Amniotic stem cell (primary cell): ENCODE measurements at places on chromosomes 12 and 14.

DNA sequence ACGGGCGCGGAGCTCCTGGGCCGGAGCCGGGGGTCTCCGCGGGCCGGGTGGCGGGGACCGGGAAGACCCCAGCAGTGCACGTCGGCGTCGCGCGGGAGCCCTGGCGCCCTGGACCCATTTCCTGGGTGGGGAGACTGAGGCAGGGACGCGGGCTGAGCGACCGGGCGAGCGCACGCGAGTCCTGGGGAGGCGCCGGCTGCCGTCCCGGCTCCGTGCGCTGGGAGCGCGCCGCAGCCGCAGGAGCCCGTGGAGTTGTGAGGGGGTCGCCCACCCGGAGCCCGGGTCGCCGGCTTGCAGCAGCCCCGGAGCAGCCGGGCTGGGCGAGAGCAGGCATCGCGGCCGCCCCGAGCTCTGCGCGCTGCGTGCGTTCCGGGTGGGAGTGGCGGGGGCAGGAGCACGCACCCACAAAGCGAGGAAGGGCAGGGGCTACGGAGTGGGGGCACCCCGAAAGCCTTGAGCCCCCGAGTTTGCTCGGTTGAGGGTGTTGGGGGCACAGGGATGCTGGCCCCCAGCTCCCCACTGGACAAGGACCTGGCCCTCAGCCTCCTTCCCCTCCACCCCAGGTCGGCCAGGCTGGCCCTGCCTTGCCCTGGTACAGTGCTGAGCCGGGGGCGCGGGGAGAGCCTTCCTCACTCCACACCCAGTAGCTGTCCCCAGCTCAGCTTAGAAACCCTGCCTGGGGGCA lies 620 bp downstream of the MMP17 start:
- DNase-seq = no peak

GRCh38 chr14:81269100-81269978 lies 48.6 kb upstream of the GTF2A1 start:
- no peak for DNase-seq

GRCh38 chr12:116284396-116284795 lies 6.9 kb upstream of the MED13L start:
- DNase-seq = no peak

- DNase-seq = no peak
Observed at GRCh38 chr14:23800811-23801210, 152.8 kb upstream of the DHRS4 start.

DNA sequence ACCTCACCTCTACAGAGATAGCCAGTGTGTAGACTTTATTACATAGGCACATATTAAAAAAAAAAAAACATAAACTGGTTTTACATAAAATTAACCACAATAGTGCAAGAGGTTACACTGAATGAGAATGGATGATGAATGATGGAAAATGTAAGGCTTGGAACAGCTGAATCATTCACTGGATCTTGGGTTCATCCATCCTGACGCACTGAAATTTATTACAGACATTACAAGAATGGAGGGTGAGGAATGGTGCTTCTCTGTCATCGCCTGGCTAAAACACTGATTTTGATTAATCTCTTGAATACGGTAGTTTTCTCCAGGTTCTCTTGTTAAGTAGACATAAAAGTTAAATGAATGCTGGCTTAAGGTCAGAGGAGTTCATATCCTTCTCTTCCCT lies 40.0 kb upstream of the GTF2A1 start:
- no peak for DNase-seq

GRCh38 chr12:116879509-116880212 lies 1.6 kb downstream of the HRK start:
- no peak for DNase-seq

GRCh38 chr12:52313461-52313860 lies 7.7 kb downstream of the KRT83 start:
- no peak for DNase-seq

GRCh38 chr14:102939820-102940561 lies 17.5 kb downstream of the AMN start:
- no peak for DNase-seq

DNA sequence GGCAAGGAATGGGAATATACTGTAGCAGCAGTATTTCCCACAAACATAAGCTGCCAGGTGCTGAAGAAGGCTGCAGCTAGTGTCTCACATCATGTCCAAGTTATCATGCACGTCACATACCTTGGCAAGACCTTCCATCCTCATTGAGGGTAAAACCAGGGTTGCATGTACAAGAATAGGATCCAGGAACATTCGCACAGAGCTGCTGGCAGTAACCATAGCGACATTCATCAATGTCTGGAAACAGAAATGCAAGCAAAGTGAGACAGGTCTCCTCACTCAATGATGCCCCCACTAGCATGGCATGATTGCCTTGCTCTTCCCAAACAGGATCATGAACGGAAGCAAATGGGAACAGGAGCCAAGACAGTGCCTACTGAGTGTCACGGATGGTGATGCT lies 23.8 kb upstream of the TC2N start:
- no peak for DNase-seq

DNA sequence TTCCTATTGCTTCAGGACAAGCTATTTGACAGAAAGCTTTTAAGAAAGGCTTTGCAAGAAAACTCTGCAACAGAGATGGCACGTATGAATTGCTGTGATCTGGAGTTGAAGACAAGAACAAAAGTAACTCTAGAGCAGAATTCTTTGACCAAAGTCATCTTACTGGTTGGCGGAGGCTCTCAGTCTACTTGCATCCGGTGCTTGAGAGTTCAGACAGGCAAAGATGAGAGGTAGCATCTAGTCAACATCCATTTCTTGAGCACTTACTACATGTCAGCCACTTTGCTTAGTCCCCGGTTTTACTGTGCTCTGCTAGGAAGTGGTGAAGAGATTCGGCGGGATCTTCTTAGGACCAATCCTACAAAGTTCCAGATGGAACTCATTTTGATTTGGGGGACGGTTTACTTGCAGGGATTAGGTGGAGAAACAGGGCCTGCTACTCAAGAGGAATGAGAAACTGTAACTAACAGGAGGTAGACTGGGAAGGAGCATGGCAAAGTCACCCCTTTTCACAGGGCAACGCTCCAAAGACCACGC lies 404 bp upstream of the CCDC91 start:
- no peak for DNase-seq

GRCh38 chr12:105574056-105574715 lies 243.7 kb downstream of the C12orf75 start:
- no peak for DNase-seq

DNA sequence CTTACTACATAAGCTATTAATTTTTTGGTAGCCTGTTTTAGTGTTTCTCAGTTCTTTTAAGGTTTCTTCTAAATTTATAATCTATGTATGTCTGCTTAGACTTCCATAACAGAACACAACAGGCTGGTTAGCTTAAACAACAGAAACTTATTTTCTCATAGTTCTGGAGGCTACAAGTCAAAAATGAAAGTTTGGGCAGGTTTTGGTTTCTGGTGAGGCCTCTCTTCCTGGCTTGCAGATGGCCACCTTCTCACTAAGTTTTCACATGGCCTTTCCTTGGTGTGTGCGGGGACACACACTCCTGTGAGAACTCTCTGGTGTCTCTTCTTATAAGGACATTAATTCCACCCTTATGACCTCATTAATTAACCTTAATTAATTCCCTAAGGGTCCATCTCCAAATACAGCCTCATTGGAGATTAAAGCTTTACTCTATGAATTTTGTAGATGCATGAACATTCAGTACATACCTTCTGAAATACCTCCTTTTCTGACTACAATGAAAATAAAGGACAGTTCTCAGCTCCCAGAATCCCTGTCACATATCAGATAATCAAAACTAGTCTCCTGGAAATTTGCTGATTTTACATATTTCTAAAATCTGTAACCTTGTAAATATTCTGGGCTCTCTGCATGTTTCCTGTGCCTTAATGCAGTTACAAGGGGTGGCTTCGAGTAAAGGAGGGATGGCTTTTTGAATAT lies 23.2 kb upstream of the BMAL2 start:
- DNase-seq = no peak

DNA sequence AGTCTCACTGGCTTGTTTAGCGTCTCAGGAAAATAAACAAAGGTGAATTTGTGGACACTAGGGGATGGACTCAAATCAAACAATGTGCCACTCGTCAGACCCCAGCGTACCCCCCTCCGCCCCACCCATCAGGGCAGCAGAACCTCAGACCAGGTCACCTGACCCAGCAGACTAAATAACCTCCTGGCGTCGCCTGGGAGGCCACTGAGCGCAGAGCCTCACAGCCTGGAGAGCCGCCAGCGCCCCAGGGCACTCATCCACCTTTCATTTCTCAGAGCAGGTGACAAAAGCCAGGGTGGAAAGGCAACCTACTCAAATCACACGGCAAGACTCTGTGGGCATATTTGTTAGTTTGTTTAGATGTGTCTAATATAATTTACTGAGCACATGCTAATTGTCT lies 100.9 kb downstream of the DICER1 start:
- no peak for DNase-seq

- peak; percentile 67 for DNase-seq
Observed at GRCh38 chr12:128076188-128076587, 190.8 kb upstream of the TMEM132C start.

DNA sequence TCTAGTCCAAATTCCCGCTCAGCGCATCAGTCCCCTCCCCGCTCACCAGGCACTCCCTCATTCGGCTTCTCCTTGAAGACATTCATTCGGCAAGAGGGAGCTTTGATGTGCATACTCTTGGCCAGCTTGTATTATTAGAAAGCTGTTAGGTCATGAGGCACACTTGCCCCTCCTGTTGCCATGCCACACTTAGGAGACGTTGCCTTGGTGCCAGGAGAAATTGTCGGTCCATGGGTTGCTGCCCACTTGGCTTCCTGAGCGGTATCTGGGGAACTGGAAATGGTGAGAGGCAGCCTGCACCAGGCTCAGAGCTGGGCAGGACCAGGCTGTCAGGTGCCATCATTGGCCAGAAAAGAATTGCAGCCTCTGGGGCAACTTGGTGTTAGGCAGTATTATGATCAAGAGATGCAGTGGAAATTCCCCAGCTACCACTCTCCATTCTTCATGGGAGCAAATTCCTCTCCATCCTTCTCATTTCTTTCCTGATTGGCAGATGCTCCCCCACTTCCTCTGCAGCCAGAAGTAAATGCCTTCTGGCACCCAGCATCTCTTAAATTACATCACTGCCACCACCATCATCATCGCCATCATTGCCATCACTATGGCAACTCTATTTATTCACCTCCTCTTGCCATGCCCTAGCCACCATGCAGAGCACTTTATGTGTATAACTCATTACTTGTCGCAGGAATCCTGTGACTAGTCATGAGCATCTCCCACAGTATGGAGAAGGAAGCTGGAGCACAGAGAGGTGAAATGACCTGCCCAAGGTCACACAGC lies 12.4 kb downstream of the CABP1 start:
- no peak for DNase-seq

GRCh38 chr12:55933799-55934742 lies 3.1 kb downstream of the DGKA start:
- no peak for DNase-seq

DNA sequence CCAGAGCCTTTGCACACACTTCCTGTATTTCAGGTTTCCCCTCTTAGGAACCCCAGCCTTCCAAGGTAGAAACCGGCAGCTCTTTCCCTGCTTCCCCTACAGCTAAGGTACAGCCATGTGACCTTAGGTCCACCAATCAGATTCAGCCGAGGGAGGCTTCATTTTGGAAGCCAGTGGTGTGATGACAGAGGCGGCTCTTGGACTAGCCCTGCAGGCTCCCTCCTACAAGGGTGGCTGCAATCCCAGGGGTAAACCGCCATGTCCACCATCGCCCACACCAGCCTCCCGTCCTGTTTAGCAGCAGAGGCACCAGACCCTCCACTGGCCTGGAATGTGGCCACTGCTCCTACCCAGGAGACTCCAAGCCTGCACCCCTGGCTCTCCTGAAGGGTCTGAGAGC lies 65.6 kb downstream of the SERPINA3 start:
- DNase-seq = no peak

DNA sequence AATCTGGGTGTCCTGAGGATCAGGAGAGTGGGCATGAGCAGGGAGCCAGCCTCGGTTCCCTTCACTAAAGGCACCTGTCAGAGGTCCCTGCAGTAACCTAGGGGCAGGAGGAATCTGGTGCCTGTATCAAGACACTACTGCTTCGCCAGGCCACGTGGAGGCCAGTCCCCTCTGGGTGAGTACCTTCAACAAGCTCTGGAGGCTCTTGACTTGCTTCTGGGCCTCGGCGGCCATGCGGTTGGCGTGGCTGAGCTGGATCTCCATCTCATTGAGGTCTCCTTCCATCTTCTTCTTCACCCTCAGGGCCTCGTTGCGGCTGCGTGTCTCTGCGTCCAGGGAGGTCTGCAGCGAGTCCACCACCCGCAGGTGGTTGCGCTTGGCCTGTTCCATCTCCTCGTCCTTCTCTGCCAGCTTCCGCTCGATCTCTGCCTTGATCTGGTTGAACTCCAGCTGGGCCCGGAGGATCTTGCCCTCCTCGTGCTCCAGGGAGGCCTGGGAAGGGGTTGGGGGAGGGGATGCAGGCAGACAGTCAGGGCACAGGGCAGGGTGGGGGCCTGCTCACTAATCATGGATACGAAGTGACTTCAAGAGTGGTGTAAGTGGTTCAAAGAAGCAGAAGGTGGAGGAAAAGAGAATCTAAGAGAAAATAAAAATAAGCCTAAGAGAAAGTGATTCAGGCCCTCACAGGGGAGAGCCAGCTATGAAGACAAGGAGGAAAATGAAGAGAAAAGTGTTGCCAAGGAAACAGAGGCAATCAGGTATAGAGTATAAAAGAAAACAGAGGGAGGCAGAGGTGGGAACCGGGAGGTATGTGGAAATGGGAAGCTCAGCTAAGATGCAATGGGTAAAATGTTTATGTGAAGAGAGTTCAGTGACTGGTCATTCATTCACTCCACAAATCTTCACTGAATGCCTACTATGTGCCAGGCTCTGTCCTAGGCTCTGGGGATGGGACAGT lies 8.0 kb upstream of the MYH6 start:
- no peak for DNase-seq

- DNase-seq = no peak
Observed at GRCh38 chr12:50251619-50252252, 31.6 kb downstream of the LIMA1 start.

GRCh38 chr12:101784376-101784775 lies 45.1 kb upstream of the SYCP3 start:
- no peak for DNase-seq

DNA sequence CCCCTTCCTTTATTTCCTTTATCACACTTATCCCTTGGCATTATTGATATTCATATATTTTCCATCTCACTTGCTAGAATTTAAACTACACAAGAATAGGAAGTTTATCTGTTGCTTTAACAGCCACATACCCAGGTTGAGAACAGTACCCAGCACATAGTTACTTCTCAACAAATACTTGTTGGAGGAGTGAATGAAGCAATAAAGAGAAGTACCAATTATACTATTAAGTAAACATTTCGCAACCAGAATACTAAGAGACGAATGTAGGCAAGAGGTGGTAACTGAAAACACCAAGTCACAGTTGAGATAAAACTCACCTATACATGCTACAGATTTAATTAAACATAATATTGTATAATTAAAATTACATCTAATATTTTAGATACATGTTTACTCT lies 110.9 kb downstream of the FSCB start:
- no peak for DNase-seq
